ENCODE measurements at places on chromosomes 7 and 10.

DNA sequence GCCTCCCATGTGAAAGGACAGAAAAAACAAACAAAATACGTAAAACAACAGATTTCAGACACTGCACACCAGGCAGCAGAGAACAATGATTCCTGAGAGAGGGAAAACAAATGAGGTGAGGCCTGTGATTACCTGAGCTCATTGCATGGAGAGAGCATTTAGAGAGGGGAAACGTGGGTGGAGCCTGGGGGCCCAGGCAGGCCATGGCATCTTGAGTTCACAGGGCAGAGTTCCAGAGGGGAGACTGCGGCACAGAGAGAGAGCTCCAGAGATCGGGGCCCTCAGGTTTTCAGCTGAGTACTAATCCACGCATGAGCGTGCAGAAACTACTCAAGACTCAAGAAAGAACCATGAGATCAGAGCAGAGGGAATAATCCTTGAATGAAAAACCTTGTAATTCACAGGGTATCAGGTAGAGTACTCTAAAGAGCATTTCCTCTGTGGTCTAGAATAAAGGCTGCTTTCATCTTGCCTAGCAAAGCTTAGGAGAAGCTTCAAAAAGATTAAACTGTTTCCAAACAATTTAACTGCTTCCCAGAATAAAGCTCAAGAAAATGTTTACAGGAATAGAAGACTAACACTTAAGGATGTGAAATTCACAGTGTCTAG, 46.6 kb upstream of the ARHGAP12 start:
- no peak for DNase-seq

- DNase-seq, result no peak
These were observed 287.1 kb upstream of the C7orf33 start for GRCh38 chr7:148303295-148304082.

GRCh38 chr10:86255405-86256251, 111.0 kb downstream of the GRID1 start:
- no peak for DNase-seq

- peak; percentile 21 for DNase-seq
These were observed 252.6 kb downstream of the CELF2 start for GRCh38 chr10:11270135-11270857.

DNA sequence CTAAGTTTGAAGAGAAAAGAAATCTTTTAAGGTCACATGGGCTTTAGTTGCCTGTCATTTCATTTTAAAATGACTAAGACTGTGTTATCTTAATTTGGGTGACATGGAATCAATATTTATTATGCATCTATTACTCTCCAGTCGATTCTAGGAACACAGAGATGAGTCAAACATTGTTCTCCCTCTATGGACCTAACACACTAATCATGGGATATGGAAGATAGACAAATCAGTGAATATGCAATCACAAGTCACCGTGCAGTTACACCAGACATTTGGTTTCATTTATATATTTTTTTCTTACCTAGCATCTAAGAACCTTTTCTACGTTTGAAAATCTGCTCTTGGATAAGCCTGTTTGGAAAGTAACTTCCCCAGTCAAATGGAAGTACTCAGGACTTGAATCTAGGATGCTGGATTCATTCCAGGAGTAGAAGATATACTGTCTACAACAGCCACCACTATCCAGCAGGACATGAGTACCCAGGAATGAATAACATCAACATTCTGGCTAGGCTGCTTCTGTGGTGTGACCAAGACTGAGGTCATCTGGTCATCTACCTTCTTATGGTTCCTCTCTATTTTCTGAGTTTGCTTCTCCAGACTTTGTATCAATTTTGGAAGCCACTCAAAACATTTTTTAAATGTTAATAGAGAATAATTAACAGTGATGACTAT, 902.9 kb upstream of the LRRN3 start:
- DNase-seq, result no peak

DNA sequence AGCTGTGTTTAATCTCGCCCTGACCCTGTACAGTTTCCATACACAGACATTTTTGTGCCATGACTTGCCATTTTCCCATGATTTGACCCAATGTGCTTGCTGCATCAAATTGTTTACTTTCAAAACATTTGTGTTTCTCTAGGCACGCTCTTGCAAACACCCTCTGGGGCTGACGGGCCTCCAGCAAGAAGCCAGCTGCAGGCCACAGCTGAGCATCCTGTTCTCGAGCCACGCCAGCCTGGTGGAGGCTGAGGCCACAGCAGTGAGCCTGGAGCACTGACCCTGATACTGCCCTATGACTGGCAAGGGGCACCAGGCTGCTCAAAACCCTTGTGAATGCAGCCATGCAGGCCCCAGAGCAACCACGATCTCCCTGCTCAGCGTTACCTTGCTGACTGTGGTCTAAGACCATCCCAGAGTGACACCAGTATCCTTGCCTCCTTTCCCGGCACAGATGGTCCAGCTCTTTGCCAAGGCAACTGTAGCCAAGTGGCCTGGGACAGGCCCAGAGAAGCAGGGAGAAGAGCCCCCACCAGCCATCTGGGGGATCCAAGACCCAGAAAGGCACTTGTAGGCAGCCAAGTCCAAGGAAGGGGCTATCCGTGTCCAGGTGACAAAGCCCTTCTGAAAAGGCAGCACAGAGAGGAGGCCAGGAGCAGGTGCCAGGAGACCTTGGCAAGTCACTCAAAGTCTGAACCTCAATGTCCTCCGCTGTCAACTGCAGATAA, 78.5 kb downstream of the OAT start:
- DNase-seq, result no peak

DNA sequence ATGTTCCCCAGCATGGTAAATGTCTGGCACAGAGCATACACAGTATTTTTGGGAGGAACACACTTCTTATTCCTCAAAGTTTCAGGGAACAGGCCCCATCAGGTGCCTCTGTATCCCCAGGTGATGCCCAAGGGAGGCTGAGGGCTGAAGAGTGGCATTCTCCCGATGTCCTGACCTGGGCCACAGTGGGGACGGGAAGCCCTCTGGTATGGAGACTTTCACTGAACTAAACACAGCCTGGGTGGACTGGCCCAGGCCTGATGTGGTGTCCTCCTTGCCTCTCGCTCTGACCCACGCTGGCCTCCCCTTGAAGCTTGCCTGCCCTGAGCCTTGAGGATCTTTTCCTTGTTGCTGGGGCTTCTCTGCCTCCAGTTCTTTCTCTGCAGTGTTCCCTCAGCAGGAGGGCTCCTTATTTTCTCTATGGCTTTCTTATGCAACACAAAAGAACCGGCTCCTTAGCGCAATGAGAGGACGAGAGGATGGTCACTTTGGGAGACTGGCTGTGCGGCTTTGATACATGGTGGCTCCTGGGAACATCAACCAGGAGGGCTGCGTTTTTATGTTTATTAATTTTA, 157.5 kb upstream of the TNS3 start:
- DNase-seq, result no peak

GRCh38 chr10:44132361-44133289, 252.3 kb downstream of the CXCL12 start:
- no peak for DNase-seq

DNA sequence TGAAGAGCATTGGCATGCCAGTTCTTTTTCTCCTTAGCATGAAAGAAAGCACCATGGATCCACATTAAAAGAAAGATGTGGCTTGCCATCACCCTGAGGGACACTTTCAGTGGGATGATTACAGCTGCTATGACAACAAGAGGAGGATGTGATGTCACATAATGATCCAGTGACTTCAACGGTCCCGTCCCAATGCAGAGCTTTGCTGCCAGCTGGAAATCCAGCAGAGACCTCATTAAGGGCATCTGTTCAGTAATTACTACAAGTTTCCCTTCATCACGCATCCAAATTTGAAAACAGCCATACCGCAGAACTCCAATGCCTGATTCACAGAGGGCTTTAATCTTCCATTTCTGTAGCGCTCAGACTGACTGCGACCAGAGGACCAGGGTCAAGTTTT, 206.6 kb downstream of the LSM5 start:
- DNase-seq, result no peak

DNA sequence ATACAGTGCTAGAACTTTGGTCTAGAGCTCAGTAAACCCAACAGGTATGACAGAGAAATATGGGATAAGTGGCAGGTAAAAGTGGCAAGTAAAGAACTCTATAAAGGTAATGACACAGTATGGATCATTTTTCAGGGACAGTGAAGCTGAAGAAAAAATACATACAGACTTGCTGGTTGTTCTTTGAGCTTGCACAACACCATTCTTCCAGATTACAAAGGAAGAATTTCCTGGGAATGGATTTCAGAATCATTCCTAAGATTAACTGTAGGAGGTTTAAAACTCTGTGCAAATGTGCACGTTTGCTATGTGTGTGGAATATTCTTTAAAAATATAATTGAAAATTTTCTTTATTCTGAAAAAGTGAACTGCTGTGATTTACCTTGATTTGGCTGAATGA, 36.0 kb downstream of the PHF14 start:
- no peak for DNase-seq

GRCh38 chr7:90701021-90701420, 104.9 kb downstream of the CDK14 start:
- DNase-seq, result no peak

GRCh38 chr7:101815826-101816594, 1.4 kb upstream of the CUX1 start:
- peak; percentile 79 for DNase-seq

GRCh38 chr7:100396421-100396982, 23.2 kb downstream of the PILRA start:
- DNase-seq, result no peak

DNA sequence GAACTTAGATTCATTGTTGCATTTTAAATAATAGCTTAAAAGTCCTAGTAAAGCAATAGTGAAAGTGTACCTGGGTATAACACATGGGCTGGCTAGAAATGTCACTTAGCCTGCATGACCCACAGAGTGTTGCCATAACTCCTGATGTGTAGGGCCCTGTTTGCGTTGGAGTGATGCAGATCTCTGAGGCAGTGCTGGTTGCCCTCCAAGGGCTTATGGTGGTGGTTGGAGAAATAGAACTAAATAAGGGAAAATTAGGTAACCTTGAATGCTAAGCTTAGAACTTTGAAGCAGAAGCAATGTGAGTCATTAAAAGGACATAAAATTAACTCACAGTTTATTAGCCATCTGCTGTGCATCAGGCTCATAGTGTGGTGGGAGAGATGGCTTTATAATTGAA, 105.7 kb downstream of the CCNY start:
- DNase-seq, result no peak

DNA sequence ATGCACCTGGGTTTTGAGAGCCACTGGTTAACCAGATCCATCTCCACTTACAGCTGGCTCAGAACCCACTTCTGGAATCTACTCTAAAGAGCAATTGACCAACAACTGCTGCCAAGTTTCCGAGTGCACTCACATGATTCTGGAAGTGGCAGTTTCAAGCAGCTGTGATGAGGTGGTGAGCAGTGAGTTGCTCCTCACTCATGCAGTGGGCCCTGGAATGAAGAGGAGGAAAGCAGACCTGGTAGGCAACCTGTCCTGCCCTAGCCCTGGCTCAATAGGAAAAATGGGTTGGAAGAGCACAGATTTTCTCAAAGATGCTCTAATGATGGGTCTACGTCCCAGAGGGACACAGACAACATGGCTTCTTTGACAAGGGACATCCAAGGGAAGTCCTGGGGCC, 70.7 kb upstream of the NPY start:
- no peak for DNase-seq

DNA sequence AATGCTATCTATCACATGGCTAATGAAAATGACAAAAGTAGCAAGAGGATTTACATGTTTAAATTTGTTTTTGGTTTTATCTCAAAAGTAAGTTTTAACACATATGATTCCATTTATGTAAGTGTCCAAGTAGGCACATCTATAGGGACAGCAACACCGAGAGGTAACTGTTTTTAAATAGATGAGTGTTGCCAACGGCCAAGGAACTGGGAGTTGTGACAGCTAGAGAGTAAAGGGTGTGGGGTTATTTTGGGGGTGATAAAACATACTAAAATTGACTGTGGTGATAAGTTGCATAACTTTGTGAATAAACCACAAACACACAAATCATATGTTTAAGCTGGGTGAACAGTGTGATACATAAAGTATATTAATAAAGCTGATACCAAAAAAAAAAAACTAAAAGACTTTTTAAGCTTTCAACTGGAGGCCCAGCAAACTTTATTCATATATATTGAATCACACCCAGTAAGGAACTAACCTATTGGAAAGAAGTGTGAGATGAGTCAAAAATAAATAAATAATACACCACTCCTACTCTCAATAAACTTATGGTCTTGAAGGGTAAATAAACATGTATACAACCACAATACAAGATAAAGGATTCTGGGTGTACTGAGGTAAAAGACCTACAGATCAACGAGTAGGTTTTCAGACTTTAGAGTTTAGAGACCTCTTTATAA, 33.0 kb downstream of the LRRC72 start:
- no peak for DNase-seq

DNA sequence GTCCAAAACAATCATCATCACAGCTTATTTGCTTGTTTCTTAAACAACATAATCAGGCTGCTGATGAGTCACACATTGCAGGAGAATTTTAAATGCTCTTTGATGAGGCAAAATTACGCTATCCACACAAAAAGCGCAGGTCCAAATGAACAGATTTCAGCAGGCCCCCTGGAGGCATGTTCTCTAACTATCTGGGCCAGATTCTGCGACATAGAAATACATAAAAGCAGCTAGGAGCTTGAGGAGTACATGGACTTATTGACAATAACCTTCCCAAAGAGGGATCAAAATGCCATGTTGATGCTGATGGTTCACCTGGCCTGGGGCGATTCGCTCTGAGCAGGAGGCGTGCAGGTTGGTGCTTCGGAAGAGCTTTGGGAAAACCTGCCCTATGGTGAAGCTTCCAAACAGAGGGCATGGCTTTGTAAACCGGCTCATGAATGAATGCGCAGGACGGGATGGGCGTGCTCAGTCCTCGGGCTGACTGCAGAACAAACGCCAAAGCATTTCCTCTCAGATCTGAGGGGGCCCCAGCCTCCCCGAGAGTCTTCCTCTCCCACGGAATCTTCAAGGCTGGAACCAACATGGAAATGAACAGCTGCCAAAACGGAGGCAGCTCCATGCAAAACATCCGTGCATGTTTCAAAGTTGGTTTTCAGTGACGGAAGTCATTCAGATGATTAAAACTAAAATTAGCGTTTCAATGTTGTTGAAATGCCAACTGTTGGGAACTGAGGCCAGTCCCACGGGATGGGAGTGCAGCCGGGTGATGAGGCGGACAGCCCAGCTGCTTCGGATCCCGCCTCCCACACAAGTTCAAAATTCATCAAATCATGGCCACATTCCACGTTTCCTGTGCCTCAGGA, 179.6 kb downstream of the TCERG1L start:
- no peak for DNase-seq

- no peak for DNase-seq
These were observed 25.1 kb upstream of the RAB18 start for GRCh38 chr10:27479016-27479415.
